T-helper 2 cell (primary cell): ENCODE measurements at places on chromosomes 3 and 15.

DNA sequence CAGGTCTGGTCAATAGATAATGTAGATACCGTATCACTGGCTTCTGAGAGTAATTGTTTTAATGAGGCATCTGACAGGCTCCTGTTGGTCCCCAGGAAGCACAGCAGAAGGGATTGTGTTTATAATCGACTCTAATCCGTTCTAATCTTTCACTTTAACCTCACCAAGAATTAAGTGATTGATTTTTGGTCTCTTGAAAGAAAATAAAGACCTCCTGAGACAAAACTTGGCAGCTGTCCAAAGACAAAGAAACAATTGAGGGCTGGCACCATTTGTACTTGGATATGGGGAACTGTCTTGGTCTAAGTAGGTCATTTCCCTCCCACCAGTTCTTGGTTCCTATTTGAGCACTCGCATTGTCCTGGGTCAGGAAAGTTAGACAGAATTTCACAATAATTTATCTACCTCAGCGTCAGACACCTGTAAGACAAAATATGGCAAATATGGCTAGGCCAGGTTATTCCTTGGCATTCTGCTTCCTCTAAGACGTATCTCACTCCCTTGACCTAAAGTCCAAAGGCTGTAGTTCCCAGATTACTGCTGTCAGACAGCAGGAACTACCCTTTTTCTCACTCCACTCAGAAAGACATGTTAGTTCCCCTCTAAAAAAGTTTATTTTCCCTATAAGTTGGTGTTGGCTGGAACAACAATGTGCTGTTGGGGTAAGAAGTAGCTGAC is 22.7 kb upstream of the CD96 start:
- no peak for DNase-seq

- no peak for DNase-seq
Observed at GRCh38 chr15:25761971-25762662, 101.0 kb downstream of the ATP10A start.

- no peak for DNase-seq
Observed at GRCh38 chr15:86236356-86237110, 156.9 kb downstream of the AGBL1 start.

- no peak for DNase-seq
Observed at GRCh38 chr3:72699631-72700030, 148.6 kb downstream of the SHQ1 start.

- DNase-seq, result no peak
Observed at GRCh38 chr3:46304739-46305138, 49.2 kb upstream of the CCR2 start.

- DNase-seq, result no peak
Observed at GRCh38 chr3:150414258-150414657, 6.2 kb downstream of the TSC22D2 start.

DNA sequence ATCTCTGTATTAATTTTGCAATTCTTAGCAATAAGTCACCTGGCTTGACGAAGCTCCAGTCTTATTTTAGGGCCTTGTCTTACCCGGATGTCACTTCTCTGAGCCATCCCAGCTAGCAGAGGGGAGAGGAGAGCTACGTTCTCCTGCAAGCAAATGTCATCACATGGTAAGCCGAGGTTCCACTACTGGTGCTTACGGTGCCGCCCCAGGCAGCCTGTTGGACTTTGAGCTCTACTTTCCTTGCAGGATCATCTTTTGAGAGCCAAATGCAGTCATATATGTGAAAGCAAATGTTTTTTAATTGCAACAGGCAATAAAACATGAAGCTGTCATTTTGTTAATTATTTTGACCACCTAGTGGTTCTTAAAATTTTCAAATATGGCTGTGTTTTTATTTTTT is 140.9 kb downstream of the FAM43A start:
- DNase-seq, result no peak

- no peak for DNase-seq
Observed at GRCh38 chr15:101637516-101637915, 14.7 kb downstream of the TM2D3 start.

DNA sequence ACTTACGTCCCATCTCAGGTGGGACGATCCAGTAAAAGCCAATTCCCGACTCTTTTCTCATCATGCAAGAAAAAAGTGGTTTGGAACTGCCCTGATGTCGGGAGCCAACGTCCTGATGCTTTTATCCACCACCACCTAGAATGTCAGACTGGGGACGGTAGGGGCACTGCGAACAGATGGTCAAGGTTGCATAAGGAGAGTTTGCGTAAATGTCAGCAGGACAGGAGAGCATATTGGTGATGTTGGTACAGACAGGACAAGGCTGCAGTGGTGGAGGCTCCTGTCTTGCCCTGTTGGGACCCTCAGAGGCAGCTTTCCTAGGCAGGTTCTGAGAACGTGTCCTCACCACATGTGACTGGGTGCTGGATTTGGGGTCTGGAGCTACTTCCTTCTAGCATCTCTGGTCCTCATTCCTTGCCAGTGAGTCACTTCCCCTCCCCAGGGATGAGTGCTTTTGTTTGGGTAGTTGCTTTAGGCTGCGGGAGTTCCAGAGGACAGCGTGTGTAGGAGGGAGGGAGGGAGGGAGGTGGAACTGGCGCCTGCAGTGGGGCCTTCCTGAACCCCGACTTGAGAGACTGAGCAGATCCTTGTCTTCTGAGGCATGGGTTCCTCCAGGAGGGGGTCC is 21.0 kb downstream of the THSD4 start:
- DNase-seq, result no peak

DNA sequence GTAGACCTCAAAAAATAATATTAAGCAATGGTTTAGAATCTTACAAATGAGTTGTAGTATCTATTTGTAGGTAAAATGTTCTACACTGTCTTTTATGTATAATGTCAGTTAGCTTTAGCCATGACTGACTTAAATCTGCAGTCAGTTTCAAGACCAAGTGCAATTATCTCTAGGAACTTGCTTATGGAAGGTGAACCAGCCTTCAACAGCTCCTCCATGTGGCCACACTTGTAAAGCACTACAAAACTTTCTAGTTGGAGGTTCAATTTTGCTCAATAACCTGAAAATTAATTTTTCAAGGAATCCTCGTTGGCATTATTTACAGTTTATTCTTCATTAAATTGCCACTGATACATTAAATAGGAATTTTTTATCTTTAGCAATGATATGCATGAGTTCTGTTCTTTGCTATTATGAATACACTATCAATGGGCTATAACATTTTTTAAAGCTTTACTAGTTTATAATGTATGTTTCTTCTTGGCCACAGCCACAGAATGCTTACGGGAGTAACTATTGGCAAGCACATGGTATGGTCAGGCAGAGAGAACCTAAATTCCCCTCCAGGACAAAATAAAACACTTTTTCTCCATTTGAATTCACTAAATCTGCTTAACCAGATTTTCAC is 315.3 kb upstream of the UBE2E2 start:
- no peak for DNase-seq

DNA sequence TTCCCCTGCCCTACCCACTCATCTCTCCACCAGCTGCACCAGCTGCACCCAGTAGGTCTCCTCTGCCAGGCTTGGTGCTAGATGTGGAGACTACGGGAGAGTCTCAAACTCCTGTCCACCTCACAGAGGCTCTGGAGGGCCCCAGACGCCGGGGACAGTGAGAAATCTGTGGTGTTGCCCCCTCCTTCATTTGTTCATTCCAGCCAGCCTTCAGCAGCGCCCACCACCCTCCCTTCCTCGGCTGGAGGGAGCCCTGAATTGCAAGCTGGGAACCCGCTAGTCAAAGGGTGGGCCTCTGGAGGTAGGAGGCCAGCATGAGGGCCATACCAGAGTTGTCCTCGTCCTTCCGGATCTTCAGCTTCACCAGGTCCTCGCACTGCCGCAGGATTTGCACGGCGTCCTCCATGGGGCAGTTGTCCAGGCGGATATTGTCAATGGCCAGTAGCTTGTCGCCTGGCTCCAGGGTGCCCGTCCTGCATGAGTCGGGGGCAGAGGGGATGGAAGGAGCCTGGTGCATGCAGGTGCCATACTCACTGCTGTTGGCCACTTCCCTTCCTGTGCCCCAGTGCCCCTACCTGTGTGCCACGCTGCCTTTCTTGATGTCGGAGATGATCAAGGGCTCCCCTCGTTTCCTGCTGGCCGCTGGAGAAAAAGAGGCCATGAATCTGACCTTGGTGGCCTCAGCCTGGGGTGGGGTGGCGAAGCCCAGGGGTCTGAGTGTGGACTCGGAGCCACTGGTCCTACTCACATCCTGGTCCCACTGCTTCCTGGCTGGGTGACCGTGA is 29.1 kb downstream of the GRIP2 start:
- DNase-seq, result no peak

GRCh38 chr3:58274027-58274614 is 31.9 kb upstream of the RPP14 start:
- DNase-seq, result no peak

- no peak for DNase-seq
Observed at GRCh38 chr3:55162031-55162795, 234.4 kb upstream of the LRTM1 start.
